ENCODE measurements at places on chromosomes 1 and 21.

GRCh38 chr1:98336472-98337083, 324.9 kb upstream of the SNX7 start:
- DNase-seq, result no peak

DNA sequence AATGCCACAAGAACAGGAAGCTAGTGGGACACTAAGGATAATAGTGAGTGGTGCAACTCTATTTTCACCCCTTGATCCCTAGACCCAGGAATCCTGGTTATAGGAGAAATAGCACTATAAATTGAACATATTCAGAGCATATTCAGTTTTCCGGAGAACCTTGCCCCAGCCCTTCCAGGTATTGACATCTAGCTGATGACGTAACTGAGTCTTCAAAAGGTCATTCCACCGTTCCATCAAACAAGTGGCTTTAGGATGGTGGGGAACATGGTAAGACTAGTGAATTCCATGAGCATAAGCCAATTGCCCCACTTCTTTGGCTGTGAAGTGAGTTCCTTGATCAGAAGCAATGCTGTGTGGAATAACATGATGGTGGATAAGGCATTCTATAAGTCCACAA, 2.9 kb downstream of the MROH9 start:
- no peak for DNase-seq

GRCh38 chr1:163036671-163037070, 32.5 kb upstream of the RGS4 start:
- no peak for DNase-seq

DNA sequence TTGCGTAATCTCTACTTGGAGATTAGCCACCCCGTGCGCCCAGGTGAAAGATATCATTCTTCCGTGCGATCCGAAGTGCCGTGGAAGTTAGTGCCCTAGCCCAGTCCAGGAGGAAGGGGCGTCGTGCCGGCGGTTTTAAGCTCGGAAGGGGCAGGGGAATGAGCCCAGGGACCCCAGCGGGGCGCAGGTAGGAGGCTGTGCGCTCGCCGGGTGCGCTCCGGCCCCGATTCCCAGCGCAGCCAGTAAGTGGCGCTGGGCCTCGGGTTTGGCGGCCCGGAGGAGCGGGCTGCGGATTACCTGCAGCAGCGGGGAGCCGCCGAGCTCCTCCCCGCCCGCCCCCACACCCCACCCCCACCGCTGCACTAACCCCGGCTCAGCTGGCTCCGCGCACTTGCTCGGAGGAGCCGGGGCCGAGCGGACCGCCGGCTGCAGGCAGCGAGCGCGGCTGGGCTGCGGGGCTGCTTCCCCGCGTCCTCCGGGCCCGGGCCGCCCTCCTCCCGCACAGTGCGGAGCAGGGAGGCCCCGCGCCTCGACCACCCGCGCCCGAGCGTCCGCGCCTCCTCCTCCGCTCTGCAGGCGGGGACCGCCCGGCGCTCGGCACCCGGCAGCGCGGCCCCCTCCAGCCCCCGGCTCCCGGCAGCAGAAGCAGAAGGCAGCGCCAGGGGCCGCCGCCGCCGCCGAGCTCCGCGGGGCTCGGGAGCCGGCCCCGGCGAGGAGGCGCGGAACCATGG, at the start of gene RYR2:
RYR2 (plus strand) TSS at position 390 of the 731 bp plus-strand sequence; CDS start at position 728, 338 bp downstream.
- DNase-seq, result no peak

DNA sequence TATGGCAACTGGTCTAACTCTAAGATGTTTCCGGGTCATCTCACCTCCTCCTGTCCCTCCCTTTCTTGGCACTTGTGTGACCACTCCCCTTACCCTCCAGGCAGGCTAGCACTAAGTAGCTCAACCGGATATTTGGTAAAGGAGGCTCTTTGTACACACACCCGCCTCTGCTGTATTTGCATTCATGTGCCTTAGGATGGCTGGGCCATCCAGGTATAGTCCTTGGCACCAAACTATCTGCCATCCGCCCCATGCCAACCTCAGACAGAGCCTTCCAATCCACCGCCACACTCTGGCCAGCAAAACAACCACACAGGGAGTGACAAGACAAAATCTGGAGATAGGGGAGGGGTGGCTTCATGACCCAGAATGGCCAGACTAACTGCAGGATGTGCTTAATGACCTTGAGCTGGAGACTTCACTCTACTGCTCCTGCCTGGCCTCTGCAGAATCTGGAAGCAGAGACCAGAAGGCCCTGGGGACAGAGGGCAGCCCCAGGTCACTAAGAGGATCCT, 59.5 kb downstream of the CDK18 start:
- no peak for DNase-seq

DNA sequence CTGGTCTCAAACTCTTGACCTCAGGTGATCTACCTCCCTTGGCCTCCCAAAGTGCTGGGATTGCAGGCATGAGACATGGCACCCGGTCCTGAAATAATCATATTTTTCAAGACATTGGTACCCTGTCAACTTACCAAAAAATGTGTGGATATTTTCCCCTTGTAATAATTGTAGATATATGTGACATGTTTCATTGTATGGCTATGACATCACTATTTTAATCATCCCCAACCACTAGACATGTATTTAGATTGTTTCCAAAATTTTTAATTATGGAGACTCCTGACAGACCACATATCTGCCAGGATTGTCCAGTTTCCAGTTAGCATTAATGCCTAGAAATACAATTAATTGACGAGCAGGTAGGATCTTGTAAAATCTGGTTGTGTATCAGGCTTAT, 96.7 kb upstream of the NEGR1 start:
- DNase-seq, result no peak

DNA sequence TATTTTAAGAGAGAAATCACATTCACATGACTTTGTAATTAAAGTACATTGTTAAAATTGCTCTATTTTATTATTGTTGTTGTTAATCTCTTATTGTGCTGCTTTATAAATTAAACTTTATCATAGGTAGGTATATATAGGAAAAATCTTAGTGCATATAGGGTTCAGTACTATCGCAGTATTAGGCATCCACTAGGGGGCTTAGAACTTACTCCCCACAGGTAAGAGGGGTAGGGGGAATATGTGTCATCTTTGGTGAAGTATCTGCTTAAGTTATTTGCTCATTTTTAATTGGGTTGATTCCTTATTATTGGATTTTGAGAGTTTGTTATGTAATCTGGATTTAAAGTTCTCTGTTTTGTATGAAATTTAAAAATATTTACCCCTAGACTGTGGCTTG, 385.2 kb downstream of the DUSP10 start:
- no peak for DNase-seq

DNA sequence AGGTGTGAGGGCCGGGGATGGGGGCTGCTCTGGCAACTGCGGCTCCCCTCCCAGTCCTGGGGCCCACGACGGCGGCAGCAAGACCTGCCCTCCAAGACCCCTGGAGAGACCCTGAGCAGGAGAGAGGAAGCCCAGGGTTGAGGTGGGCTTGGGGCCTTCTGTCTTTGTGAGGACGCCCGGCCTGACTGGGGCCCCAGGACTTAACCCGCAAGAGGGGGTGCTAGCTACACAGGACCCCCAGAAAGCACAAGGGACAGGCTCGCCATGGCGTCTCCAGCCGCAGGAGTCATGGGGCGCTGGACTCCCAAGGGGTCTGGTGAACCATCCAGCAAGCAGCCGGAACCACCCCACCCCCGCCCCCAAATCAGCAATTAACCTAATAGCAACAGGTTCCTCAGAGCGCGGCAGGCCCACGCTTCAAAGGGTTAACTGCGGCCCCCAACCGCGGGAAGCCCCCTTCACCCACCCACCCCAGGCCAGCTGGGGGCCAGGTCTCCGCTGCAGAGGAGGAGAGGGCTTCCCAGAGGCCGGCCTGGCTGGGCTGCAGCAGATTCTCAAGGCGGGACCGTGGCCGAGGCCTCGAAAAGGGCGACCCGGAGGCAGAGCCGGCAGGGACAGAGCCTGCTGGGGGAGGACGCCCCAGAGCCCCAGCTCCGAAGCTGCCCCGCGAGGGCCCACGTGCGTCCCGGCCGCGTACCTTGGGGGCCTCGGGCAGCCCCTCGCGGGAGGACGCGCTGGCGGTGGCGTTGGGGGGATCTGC, 525 bp downstream of the C1QTNF12 start:
- DNase-seq, result no peak

DNA sequence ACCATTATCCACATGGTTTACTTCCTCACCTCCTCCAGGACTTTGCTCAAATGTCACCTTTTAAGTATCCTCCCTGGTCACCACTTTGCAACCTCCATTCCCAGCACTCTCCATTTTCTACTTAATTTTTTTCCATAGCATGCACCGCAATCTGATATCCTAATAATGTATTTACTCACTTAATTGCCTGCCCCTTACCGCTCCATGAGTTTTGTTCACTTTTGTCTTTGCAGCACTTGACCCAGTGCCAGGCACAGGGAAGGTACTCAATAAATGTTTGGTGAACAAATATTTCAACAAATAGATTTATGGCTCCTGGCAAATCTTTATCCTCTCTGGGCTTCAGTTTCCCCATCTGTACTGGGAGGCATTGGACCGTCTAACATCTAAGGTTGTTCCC, 53.6 kb downstream of the UBE2T start:
- no peak for DNase-seq

DNA sequence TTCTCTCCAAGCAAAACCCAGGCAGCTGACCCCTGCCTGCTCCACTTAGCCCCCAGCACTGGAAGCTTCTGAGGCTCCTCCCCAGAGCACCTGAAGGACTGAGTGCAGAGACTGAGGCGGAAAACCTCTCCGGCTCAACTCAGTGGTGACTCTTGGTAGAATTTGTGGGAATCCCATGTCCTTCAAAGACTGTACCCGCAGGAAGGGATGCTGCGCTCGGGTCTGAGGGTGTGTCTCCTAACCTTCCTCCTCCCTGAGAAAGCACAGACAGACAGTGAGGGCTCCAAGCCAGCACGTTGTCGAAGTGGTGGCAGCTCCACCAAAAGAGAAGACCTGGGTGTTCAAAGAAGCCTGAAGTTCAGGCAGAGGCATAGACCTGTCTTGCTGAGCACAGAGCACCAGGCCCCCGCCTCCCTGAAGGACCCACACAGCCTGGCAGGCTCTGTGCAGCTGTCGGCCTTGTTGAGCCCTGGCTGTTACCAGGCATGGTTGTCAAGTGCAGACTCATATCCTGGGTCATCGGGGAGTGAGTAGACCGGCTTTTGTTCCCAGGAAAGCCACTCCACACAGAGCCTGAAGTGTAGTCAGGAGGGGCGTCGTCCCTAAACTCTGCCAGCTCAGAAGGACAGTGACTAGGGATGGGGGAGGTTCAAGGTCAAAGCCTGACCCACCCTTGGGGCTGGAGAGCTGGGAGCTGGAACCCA, 36.7 kb downstream of the CSMD2 start:
- DNase-seq, result no peak

DNA sequence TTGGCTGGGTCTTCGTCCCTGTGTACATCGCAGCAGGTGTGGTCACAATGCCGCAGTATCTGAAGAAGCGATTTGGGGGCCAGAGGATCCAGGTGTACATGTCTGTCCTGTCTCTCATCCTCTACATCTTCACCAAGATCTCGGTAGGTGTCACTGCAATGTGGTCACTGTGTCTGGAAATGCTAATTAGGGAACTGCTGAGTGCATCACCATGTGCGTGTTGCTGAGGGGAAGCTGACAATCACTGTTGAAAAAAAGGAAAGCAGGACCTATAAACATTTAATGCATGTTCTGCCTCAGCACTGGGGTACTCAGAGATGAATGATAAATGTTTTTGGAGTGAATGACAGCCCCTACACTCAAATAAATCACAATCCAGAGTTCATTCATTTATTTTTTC, 6.8 kb downstream of the SLC5A9 start:
- no peak for DNase-seq

- DNase-seq, result no peak
These were observed 21.0 kb downstream of the PDE9A start for GRCh38 chr21:42674351-42674940.

GRCh38 chr1:61506236-61506635, 218.7 kb downstream of the TM2D1 start:
- DNase-seq, result no peak

DNA sequence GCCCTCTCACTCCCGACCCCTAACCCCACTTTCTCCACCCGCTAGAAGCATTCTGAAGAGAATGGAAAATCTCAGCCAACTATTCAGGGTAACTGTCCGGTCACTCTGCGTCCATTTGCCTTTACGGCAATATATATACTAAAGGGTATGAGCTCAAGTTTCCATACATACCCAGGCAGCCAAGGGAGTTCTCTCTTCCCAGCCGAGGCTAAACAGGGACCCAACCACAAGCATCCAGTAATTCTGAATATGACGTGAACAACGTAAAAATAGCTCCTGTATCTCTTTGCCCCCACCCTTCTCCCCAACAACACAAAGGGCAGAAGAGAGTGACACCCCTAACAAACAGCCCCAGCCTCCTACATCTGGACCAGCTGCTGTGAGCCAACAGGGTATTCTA, 67.7 kb downstream of the SSBP3 start:
- DNase-seq, result no peak

- DNase-seq, result no peak
These were observed 188.2 kb upstream of the NFIA start for GRCh38 chr1:60894130-60894529.

DNA sequence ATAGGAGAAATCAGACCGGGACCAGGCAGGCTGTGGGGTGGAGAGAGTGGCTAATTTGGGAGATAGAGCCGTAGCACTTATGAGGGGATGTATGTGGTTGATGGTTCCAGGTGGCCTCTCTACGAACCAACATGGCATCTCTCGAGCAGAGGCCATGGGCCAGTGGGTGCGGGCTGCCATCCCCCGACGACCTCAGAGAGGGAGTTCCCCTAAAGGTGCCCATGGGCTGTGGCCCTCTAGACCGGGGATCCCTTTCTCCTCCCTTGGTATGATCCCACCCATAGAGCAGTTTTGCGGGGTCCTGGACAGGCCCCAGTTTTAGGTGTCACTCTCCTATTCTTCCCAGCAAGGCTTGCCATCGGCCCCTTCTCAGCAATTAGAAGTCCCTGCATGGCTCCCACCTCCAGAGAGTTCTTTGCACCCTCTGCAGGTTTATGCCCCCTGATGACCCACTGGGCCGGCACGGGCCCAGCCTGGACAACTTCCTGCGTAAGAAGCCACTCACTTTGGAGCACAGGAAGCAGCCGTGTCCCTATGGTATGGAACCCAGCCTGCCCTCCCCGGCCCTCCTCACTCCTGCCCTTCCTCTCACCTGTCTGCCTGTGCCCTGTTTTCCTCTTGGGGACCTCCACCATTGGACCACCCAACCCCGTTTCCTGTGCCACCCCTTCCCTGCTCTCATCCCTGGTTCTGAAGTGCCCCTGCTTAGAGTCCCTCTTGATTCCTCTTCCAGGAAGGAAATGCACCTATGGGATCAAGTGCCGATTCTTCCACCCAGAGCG, 7.8 kb downstream of the ZC3H12A start:
- DNase-seq, result no peak

DNA sequence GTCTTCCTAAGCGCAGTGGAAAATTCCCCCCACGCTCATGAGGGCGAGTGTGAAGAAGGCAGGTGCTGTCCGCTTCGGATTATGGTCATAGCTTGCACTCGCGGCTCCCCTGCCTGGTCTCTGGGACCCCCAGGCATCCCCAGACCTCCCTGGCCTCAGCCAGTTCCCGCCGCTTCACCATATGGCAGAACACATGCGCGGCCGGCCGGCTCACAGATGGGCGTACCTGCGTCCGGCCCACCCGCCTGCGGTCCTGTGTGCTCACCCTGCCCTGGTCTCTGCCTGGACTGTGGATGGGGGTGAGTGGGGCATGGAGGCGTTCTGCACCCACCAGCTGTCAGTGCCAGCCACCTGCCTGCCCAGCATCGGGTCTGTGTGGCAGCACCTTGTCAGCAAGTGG, 34.1 kb downstream of the PRKCZ start:
- no peak for DNase-seq

- DNase-seq, result no peak
These were observed 67.7 kb downstream of the MACF1 start for GRCh38 chr1:39272027-39272797.

Data from effector CD8-positive, alpha-beta T cell (primary cell).